ENCODE measurements at places on chromosomes 2 and 18.

- no peak for DNase-seq
Observed at GRCh38 chr2:131122496-131122895, 17.4 kb downstream of the PLEKHB2 start.

- no peak for DNase-seq
Observed at GRCh38 chr2:219478916-219479315, 19.8 kb upstream of the GMPPA start.

GRCh38 chr18:27411911-27412310 lies 226.8 kb upstream of the CHST9 start:
- DNase-seq: no peak

- no peak for DNase-seq
Observed at GRCh38 chr2:240416821-240417220, 18.6 kb upstream of the GPC1 start.

DNA sequence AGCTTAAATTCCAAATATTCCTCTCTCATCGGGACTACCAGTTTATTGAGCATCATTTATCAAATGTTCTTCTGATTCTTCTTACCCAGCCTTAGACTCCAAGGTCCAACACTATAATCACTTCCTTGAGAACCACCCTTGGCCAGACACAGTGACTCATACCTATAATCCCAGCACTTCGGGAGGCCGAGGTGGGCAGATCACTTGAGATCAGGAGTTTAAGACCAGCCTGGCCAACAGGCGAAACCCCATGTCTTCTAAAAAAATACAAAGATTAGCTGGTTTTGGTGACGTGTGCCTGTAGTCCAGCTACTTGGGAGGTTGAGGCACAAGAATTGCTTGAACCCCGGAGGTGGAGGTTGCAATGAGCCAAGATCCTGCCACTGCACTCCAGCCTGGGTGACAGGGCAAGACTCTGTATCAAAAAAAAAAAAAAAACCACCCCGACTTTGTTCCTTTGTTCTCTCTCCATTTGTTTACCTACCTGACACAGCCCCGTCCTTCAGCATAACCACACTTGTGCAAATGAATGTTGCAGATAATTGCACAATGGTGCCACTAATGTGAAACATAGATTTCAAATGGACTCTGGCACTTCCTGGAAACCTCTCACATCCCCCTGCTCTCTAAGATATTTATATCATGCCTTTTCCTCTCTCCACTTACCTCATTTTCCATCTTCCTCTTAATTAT lies 38.9 kb upstream of the LPIN2 start:
- no peak for DNase-seq

- DNase-seq: no peak
Observed at GRCh38 chr2:3638456-3638810, 19.6 kb upstream of the ALLC start.

GRCh38 chr2:1685078-1685956 lies 59.0 kb downstream of the PXDN start:
- no peak for DNase-seq

DNA sequence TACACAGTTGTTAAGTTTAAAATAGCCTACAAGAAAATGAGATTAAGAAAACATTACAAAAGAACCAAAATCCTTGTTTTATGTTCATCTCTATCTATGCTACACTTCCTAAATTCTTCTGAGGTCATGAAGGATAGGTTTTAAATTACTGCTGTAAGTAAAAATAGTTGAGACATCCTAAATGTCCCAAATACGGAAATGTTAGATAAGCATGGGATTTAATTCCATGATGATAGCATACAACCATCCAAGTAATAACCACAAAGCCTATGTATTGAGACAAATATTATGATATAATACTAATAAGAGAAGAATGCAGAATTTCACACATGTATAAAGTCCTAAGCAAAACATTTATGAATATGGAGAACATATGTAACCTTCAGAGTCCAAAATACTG lies 34.1 kb downstream of the PIEZO2 start:
- no peak for DNase-seq

- no peak for DNase-seq
Observed at GRCh38 chr2:72166279-72166678, 18.6 kb upstream of the CYP26B1 start.

DNA sequence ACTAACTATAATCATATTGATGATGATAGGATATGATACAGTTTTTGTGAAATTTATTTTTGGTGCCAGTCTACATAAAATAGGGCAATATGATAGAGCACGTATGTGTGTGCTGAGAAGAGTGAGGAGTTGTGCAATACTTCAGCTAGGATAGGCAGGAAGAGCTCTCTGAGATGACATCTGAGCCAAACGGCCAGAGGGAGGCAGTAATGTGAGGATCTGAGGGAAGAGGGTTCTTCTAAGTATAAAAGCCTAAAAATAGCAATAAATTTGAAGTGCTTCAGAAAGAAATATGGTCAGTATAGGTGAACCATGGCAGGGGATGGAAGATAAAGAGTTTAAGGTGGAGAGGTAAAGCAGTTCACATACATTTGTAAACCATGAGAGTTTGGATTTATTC lies 102.5 kb downstream of the OLA1 start:
- DNase-seq: no peak

DNA sequence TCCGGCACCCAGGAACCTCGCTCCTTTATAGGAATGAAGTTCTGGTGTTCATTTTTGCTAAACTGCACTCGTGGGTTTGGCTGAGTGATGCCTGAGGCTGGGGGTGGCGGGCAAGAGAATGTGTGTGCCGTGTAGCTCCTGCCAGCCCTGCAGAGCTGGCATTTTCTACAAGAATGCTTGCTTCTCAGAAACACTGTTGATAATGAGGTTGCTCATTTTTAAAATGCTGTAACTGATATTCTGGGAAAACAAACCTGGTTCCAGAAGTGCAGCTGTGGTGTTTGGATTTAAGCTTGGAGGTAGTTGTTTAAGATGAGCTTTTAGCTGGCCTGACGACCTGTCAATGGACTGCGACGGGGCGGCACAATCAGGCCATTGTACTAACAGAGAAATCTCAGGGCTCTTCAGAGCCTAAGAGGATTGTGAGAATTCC lies 511.9 kb upstream of the TNP1 start:
- DNase-seq: no peak

GRCh38 chr2:66684289-66684688 lies 249.4 kb downstream of the MEIS1 start:
- no peak for DNase-seq

DNA sequence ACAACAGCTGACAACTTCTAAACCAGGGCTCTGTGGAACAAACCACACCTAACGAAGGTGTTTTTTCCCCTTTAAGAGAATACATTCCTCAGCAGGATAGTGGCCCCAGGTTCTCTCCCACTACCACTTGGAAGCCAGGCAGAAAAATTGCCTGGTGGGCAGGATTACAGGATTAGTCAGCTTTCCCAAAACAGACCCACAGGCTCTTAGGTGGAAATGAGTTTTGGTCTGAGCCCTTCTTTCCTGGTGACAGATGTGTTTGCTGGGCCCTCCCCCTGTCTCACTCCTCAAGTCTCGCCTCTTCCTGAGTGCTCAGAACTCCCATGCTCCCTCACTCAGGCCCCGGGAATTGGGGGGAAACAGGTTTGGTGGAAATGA lies 139.4 kb upstream of the HAAO start:
- DNase-seq: no peak

DNA sequence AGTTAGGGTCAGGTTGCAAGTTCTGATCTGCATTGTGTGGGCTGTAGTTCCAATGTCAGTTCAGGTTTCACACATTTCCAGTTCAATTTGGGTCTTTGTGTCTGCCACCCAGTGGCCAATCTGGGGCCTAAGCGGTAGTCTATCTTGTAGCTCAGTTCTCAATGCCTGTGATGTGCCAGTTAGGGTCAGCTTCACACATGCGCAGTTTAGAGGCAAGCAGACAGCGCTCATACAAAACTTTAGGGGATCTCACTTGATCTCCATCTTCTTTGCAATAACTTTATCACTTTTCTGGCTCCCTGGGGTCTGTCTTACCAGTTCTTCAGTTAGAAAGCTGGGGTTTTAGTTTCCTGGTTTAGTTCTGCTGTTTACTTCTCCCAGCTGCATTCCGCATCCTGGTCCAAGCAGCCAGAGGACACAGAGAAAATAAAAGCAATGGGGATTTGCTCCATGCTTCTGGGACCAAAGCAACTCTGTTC lies 11.0 kb upstream of the ZNF24 start:
- no peak for DNase-seq
